ENCODE measurements at places on chromosomes 5 and 9.

GRCh38 chr5:72441862-72442540, 65.2 kb downstream of the ZNF366 start:
- no peak for DNase-seq

- no peak for DNase-seq
These were observed 37.9 kb downstream of the CYFIP2 start for GRCh38 chr5:157303667-157304327.

DNA sequence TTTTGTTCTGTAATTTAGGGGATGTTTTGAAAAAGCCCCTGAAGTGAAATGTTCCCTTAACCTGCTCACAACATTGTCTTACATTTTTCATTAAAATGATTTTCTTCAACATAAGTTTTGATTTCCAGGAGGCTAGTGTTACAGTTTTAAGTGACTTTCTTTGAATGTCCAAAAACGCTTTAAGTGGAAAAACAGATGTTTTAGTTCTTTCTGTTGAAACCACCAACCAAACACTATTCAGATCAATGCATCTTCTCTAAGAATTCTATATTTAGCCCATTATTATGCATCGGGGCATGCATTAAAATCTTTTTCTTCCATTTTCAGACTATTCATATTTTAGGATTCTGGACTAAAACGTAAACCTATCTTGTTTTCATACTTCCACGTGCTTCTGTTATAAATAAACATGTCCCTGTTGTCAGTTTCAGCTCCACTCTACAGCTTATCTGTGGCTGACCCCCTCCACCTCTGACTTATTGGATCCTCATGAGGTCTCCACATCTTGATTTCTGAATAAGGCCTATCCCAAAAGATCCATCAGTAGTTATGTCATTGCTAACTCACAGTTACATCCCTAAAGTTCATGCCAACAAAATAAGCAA, 882.3 kb upstream of the SEMA6A start:
- no peak for DNase-seq

DNA sequence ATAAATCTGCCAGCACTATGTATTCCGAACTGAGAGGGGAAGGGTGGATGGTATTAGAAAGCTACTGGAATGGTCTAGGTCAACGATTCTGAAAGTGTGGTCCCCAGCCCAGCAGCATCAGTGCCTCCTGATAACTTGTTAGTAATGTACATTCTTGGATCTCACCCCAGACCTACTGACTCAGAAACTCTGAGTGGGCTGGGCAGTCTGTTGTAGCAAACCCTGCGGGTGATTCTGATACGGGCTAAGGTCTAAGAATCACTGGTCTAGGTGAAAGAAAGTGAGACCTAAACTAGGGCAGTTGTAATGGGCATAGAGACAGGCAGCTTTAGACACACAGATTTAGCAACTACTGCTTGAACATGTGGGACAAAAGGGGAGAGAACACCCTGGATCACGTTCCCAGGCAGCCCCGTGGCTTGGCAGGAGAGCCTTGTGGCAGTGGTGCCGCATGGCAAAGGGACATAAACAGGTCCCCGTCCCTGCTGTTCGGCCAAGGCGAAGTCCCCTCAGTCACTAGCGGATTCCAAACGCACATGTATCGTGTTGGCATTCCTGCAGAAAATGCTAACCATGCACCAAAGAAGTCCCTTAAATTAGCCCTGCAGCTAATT, 216.3 kb downstream of the TTLL11 start:
- no peak for DNase-seq

GRCh38 chr5:24765219-24765618, 120.4 kb upstream of the CDH10 start:
- no peak for DNase-seq
